SK-N-SH (cell line): ENCODE measurements at places on chromosomes 7 and 10. TPM values are rescaled to one million over a fixed set of nuclear protein-coding genes. Genes with fewer than 3 reads are reported as not detected.

Gene MXI1
- polyA plus RNA-seq, result 13.8 and 17.8 TPM in 2 replicates

Gene GBX1
- not detected in 2 replicates for polyA plus RNA-seq

Gene STOX1
- polyA plus RNA-seq, result 0.13 and 0.21 TPM in 2 replicates

Gene LFNG
- polyA plus RNA-seq, result 7.6 and 9.4 TPM in 2 replicates

Gene SPDYE1
- not detected in 2 replicates for polyA plus RNA-seq

Gene ASB4
- polyA plus RNA-seq, result not detected in 2 replicates

Gene AKR1C2
- polyA plus RNA-seq, result not detected in 2 replicates

Gene CYP2E1
- 0.61 and 1.3 TPM in 2 replicates for polyA plus RNA-seq

Gene SEC23IP
- 23.8 and 32.2 TPM in 2 replicates for polyA plus RNA-seq

Gene C7orf33
- polyA plus RNA-seq, result not detected in 2 replicates

Gene AQP1
- 1.7 and 2.4 TPM in 2 replicates for polyA plus RNA-seq

Gene CPA2
- polyA plus RNA-seq, result 0.03 TPM in 1 of 2 replicates, not detected in the other

Gene KLHL7
- polyA plus RNA-seq, result 30.8 and 31.6 TPM in 2 replicates

Gene CLIP2
- polyA plus RNA-seq, result 9.6 and 14.3 TPM in 2 replicates

Gene MAGI2
- polyA plus RNA-seq, result 1.1 and 1.2 TPM in 2 replicates

Gene CYP2C19
- polyA plus RNA-seq, result not detected in 2 replicates

Gene CTAGE6
- 0.12 and 0.32 TPM in 2 replicates for polyA plus RNA-seq

GRCh38 chr7:100865938-100866728 is 1.1 kb upstream of the TRIP6 start:
- peak; percentile 63 for DNase-seq

DNA sequence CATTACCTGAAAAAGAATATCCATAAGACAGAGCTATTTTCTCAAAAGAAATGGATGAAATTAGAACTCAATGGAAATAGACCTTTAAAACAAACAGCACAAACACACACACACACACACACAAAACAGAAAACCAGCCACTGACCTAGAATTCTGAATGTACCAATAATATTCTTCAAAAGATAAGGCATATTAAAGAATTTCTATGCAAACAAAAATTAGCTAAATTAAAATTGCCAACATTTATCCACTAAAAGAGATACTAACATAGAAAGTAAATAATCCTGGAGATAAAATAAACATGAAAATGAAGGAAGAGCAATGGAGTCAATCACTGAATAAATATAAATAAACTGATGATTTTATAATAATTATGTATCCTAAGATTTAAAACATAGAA is 431.2 kb downstream of the SH2D4B start:
- DNase-seq, result no peak

GRCh38 chr7:101084865-101085161 is 468 bp upstream of the TRIM56 start:
- no peak for DNase-seq

- DNase-seq, result no peak
Observed at GRCh38 chr7:159155410-159155809, 10.7 kb upstream of the VIPR2 start.

GRCh38 chr10:28120795-28121194 is 121.9 kb upstream of the ODAD2 start:
- no peak for DNase-seq

DNA sequence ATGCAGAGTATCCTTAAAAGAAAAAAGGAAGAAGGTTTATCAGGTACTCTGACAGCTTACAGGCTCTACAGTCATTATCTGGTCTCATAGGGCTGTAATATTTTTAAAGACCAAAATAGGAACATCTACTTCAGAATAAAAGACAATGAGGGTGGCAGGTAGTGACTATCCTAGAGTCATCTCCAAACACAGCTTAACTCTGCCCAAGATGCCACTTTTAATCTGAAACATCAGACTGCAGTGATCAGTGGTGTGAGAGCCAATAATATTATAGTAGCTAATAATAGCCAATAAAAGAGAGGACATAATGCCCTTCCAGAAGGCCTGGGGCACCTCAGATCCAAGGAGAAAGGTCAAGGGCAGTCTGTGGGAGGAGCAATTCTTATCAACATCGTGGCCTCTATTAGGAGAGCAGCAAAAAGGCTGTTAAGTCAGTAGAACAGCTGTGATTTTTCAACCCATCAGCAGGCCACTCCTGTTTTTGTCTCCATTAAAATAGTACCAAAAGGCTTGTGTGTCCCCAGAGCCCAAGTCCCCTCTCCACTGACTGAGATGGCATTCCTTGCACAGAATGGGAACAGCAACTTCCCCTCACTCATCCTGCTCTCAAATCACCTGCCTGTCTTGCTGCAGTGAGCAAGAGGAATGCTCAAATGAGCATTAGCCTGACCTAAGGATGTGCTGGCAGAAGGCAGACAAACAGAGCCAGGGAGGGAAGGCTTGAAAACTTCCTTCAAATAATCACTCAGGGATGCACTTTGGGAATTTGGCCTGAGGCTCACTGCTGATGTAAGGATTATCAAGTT is 20.7 kb upstream of the SPOCK2 start:
- no peak for DNase-seq

DNA sequence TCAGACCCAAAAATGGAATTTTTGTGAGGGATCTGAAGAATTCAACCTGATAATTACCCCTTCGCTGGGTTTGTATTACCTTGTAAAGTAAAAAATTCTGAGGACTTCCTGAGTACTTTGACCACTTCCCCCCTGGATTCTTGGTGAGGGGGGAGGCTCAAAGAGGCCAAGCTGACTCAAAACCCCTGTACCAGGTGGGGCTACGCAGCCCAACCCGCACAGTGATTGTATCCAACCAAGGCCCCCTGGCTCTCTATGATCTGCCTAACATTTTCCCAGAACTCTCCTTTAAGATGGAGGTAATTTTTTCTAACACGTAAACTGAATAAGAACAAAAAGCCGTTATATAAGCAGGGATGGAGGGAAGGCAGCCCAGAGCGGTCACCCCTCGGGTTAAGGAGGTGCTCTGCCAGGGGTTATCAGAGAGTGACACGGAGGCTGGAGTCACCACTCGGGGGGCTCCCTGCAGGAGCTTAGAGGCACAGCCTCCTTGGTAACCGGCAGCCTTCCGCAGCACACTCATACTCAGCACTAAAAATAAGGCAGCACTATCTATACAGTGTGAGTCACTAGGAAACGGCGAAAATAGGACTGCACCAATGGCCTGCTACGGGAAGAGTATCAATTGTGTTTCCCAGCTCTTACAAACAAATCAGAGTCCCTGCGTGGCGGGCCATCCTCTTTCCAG is 255.4 kb downstream of the ELMO1 start:
- no peak for DNase-seq

- no peak for DNase-seq
Observed at GRCh38 chr10:71644307-71645180, 75.0 kb downstream of the C10orf105 start.

GRCh38 chr10:76001019-76001418 is 569.6 kb downstream of the LRMDA start:
- DNase-seq, result no peak

DNA sequence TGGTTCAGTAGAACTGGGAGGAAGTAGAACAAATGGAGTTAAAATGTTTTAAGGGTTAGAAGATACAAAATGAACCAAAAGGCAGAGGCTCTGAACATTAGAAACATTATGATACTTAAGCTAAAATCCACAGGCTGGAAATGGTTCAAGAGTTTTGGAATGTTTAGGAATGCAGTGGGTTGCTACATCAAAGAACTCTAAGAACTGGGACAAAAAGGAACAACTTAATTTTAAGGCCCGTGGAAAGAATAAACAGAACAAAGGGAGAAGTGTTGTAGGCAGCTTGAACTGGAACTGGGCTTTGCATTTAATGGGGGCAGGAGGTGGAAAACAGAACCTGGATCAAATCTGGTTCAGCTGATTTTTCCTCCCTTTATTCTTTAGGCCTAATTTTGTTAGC is 3.5 kb upstream of the C7orf25 start:
- no peak for DNase-seq

DNA sequence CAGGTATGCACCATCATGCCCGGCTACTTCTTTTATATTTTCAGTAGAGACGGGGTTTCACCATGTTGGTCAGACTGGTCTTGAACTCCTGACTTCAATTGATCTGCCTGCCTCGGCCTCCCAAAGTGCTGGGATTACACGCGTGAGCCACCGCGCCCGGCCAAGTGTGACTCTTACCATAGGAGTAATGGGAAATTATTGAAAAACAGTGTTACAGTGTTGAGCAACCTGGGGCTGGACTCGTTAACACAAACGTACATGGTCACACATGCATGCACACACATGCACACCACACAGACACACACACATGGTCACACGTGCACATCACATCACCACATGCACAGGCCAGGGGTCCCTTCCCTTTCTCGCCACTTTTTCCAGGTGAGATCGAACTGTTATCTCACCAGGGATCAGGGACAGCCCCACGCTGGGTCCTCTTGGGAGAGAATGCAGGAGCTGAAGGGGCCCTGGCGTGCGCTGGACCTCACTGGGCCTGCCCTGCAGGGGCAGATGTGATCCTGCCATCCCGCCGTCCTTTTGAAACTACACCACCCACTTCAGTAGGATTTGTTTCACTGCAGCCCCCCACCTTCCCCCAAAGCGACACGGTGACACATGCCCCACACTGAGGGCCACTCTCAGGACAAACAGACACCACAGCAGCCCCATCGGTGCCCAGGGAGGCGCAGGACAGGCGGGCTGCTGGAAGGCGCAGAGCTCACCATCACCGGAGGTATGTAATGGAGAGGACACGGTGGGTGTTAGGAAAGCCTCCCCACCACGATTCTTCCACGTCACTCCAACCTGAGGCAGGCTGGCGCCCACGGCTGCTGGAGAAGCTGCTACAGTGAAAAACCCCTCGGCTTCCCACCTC is 10.2 kb downstream of the RADIL start:
- DNase-seq, result peak; percentile 60

GRCh38 chr7:122572706-122573105 is 126.2 kb downstream of the RNF133 start:
- no peak for DNase-seq

DNA sequence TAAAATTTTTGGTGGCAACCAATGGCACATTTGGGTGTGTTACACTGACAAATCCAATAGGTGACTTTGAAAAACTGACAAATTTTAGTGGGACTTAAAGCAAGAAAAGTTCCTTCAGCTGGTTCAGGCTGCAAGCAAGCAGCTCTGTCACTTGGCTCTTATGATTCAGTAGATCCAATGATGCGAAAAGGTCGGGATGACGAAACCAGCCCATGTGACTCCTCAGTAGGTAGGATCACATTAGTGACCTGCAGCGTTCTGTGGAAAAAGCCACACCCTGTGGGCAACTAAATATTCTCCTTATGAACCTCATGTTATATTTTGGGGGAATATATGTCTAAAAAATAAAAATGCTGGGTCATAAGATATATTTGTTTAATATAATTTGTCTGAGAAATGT is 13.3 kb upstream of the TSGA13 start:
- DNase-seq, result no peak
